B cell (primary cell): ENCODE measurements at places on chromosomes 6 and 20. TPM values are rescaled to one million over a fixed set of nuclear protein-coding genes. Genes with fewer than 3 reads are reported as not detected.
A peak's percentile ranks its signal among the peaks of the same experiment; 100 is the strongest.

Gene ZKSCAN3
- 11.0 and 11.9 TPM in 2 replicates for total RNA-seq

Gene GSTA5
- total RNA-seq = not detected in 2 replicates

Gene DUSP15
- 1.8 and 3.3 TPM in 2 replicates for total RNA-seq

Gene RIMS4
- not detected in 2 replicates for total RNA-seq

Gene SPDEF
- total RNA-seq = not detected in 2 replicates

Gene ECT2L
- not detected in 2 replicates for total RNA-seq

Gene HLA-G
- 6.4 and 8.8 TPM in 2 replicates for total RNA-seq

Gene LHFPL5
- not detected in 2 replicates for total RNA-seq

Gene ZBTB12
- total RNA-seq = 8.1 and 8.9 TPM in 2 replicates

GRCh38 chr6:101806241-101806640 is 412.7 kb downstream of the GRIK2 start:
- no peak for DNase-seq

- no peak for DNase-seq
These were observed 6.3 kb upstream of the GABRR2 start for GRCh38 chr6:89321131-89321970.

- DNase-seq = no peak
These were observed 703.8 kb downstream of the RFPL4B start for GRCh38 chr6:113050979-113051378.

GRCh38 chr20:63387917-63388316 is 26.8 kb upstream of the CHRNA4 start:
- DNase-seq = no peak

- no peak for DNase-seq
These were observed 52.2 kb downstream of the ZMYND8 start for GRCh38 chr20:47304287-47304686.

- peak; percentile 56 for DNase-seq
These were observed 46.7 kb upstream of the SUPT3H start for GRCh38 chr6:45424451-45424861.

DNA sequence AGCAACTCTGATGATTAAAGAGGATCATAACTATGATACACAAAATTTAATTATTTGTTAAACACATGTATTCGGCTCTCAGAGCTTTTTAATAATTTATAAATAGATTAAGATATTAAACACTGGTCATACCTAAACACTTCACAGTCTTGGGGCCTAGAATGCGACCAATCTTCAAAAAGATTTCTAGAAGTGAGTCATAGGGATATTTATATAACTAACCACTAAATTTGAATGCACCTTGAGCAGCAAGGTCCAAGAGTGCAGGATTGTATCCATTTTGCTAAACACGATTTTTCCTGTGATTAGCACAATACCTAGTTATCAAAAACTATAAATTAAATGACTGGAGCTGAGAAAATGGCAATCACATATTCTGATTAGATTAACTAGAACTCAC is 709.3 kb downstream of the EPHA7 start:
- no peak for DNase-seq

DNA sequence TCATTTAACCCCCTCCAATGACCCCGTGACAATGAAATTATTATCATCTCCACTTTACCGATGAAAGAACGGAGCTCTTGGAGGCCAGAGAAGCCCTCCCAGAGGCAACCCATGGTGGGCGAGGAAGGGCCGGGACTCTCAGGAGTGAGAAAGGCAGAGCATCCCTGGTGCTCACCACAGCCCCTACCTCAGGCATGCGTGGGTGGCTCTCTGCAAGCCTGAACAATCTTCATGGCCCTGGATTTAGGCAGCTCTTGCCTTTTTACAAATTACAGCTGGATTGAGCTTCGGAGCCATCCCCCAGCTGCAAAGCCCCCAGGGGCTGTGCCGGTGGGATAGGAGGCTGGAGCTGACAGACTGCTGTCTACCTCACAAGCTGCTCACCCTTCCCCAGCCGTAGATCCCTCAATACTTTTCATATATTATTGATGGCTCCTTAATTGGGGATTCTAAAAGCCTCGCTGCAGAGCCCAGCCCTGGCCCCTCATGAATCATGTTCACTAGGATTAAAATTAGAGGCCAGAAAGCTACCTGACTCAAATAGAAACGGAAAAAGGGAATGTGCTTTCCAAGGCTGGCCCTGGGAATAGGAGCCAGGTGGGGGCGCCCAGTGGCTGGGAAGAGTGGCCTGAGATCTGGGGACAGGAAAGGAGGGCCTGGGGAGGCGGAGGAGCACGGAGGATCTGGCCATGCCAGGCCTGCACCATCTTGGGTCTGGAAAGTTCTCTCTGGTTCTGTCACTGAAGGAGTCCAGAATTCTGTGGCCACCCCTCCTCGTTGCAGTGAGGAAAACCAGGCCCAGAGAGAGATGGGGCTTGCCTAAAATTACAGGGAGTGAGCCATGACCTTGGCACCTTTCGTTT is 29.1 kb downstream of the CPNE5 start:
- DNase-seq = no peak

GRCh38 chr20:1754306-1754705 is 96.7 kb upstream of the SIRPG start:
- DNase-seq = no peak

DNA sequence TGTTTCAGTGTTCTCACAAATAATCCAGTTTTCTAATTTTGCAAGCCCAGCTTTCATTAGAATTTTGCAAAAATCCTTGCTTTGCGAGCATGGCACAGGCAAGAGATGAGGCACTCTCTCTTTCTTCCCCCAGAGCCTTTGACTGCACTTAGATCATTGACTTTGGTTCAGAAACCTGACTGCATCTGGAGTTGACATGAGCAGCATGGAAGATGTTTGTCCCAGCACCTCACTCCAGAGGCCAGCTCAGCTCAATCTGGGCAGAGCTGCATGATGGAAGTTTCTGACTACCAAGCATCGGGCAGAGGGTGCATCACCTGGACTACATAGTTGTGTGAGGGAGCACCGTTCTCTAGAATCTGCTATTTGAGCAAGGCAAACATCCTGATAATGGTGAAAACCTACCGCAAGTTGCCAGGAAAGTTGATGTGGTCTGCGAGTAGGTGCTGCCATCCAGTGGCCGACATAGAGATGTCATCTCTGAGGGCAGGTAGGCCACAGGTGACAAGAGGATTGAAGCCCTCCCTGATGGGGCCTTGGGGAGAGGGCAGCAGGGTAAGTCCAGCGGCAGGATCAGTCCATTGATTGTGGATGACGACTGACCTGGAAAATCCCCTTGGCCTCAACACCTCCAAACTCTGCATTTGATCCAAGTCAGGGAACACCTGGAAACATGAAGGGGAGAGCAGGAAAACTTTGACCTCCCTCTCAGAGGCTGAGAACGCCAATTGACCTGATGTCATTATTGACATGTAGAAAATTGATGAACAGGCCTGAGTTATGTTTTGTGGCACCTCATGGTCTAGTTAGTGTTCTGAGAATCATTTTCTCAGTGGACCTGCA is 3.8 kb upstream of the LPA start:
- peak; percentile 11 for DNase-seq

GRCh38 chr6:78089531-78089930 is 436.7 kb downstream of the MEI4 start:
- DNase-seq = no peak

GRCh38 chr20:17809362-17810061 is 109.7 kb downstream of the BANF2 start:
- no peak for DNase-seq

DNA sequence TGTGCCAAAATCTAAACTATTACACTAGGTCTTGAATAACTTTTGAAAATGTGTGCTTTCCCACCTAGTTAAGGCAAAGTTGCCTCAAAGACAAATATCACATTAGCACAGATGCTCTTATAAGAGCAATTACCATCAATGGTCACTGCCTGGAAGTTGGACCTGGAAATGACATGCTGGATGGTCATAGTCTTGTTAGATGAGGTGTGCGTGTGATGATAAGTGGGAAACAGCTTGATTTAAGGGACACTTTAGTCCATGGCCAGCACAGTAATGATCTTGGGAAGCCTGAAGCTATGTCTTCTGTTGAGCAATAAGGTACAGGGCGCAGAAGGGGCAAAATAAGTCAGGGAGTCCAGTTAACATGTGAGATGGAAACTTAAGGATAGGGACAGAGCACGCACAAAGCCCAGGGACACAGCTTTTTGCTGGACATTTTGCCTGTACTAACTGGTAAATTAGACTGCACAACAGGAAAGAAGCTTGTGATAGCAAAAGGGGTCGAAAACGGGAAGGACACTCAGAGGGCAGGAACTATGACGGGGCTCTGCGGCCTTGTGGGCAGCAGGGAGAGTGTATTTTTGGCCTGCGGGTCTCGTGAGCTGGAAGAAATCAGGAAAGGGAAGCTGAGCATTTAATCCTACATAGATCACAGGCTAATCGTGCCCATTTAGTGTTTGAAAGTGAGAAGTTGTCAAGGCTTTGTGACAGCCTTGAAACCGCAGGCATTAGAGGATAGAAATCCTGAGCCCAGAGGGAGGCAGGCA is 66.7 kb upstream of the BMP2 start:
- no peak for DNase-seq

GRCh38 chr20:14707865-14708596 is 370.6 kb upstream of the FLRT3 start:
- DNase-seq = no peak

- DNase-seq = no peak
These were observed 6.4 kb upstream of the CHRNA4 start for GRCh38 chr20:63367446-63368055.

GRCh38 chr6:40074306-40075055 is 140.2 kb upstream of the MOCS1 start:
- no peak for DNase-seq
